ENCODE measurements at places on chromosomes 13 and 19. TPM values are rescaled to one million over a fixed set of nuclear protein-coding genes. Genes with fewer than 3 reads are reported as not detected.

DNA sequence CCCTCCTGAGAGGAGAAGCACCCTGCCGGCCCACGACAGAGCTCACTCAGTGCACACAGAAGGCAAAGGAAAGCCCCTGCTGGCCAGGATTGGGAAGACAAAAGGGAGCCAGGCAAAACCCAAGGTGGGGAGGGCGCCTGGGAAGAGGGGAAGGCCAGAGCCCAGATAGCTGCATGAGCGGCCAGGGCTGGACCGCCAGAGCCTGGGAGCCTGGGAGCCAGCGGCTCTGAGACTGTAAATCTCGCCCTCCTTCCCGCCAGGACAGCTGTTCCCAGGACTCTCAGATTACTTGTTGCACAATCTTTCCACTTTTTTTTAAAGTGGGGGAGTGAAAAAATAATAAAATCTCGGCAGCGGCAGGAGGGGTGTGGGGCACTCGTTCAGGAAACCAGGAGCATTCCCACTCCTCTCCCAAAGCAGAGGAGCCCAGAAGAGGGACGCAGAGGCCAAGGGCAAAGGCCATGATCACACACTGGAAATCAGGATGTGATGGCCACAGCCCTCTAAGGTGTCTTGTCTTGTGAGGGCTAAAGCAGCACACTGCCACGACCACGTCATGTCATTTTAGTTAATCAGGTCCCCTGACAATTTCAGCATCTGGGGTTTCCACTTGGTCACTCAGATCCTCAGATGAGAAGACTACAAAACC is 19.6 kb upstream of the EPHX3 start:
- no peak for DNase-seq
- no peaks in the 10 kb centered on the region for H3K27me3 ChIP-seq
- H3K36me3 ChIP-seq: peaks cover 84% of the 10 kb centered on the region
- no peak overlapping the region for H3K4me3 ChIP-seq

Gene FCER2
- 0.52 TPM for total RNA-seq

DNA sequence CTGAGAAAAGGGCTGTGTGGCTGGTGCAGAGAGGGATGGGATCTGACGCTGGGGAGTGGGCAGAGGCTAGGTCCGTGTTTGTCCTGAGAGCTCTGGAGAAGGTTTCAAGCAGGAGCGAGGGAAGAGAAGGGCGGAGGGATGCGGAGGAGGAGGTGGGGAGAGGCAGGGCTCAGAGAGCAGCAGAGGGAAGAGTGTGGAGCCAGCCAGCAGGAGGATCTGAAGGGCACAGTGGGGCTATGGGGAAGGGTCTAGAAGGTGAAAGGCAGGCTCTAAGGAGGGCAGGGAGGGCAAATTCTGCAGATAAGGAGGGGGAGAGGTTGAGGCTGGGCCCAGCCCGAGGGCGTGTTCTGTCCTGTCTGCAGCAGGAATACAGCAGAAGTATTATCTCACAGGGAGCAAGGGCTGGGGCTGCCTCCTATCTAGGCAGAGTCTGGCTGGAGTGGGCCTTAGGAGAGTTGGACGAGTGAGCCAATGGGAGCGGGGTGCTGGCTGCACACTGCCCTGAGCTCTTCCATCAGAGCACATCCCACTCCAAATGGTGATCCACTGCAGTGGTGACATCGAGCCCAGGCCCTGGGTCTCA is 6.1 kb downstream of the AP2A1 start:
- H3K36me3 ChIP-seq: no peaks in the 10 kb centered on the region
- DNase-seq: no peak
- H3K27ac ChIP-seq: no peak overlapping the region
- no peak overlapping the region for H3K4me3 ChIP-seq
- peaks cover 82% of the 10 kb centered on the region for H3K4me1 ChIP-seq

DNA sequence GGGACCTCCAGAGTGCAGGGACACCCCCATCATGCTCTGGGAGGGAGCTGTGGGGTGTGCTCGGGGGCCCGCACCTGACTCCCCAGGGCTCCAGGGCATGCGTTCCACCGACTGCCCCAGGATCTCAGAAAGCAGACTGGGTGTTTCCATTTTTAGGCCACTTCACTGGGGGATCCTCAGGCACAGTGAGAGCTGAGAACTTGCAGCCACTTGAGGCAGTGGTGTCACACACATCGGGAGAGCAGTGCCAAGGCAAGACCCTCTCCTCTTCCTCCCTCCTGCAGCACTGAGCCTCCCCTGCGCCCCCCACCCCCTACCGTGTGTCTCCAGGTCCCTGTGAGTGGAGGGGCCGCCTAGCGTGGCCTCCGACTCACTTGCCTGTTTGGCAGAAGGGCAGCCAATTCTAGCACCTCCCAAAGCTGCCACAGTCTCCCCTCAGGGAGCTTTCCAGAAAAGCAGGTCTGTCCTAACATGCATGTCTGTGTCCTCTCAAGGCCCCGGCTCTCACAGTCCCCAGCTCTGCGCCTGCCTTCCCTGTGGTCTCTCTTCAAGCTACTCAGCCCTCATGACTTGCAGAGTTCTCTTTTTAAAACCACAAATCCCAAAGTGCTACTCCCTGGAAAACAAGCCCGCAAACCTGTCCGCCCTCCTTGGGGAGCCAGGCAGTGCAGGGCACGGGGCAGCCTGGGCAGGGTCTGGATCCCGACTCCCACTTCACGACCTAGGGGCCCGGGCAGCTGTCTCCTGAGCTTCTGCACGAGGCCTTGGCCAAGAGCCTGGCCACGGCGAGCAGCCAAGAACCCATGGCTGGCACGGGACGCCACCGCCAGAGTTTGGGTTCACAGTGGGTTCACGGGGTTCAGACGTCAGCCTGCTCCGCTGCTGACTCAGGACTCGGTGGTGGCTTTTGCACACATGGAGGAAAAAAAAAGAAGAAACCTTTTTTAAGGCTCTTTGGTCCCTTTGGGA is 94.1 kb downstream of the STK24 start:
- peaks cover 42% of the 10 kb centered on the region for H3K4me1 ChIP-seq
- no peaks in the 10 kb centered on the region for H3K36me3 ChIP-seq
- H3K27ac ChIP-seq: no peak overlapping the region
- no peak for DNase-seq

Gene CRX
- not detected for total RNA-seq

DNA sequence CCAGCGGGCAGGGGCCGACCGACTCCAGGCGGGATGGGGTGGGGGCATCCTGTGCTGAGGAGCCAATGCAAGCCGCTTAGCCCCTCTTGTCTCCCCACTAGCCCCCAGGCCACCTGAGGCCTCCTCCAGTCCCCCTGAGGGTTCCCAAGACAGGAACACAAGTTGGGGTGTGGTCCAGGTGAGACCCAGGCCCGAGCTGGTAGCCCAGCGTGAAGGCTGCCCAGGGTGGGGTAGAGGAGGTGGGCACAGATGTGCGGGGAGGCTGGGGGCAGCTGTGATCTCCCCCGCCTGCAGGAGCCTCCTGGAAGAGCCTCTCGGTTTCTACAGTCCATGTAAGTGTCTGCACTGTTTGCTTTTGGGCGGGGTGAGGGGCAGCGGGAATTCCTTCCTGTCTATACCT is 10.4 kb downstream of the TLE6 start:
- H3K4me3 ChIP-seq: no peak overlapping the region
- peaks cover 3% of the 10 kb centered on the region for H3K27me3 ChIP-seq
- no peak for DNase-seq
- no peak overlapping the region for H3K27ac ChIP-seq
- peaks cover 5% of the 10 kb centered on the region for H3K4me1 ChIP-seq
- no peaks in the 10 kb centered on the region for H3K36me3 ChIP-seq

Gene OR7C1
- not detected for total RNA-seq

Gene UBE2L5
- total RNA-seq: not detected

Gene THSD8
- total RNA-seq: 2.2 TPM

GRCh38 chr19:40974633-40975037 is 16.4 kb upstream of the CYP2B6 start:
- DNase-seq: peak; percentile 71
- peaks cover 9% of the 10 kb centered on the region for H3K4me1 ChIP-seq
- H3K36me3 ChIP-seq: no peaks in the 10 kb centered on the region
- H3K27me3 ChIP-seq: no peaks in the 10 kb centered on the region
- H3K27ac ChIP-seq: no peak overlapping the region
- H3K4me3 ChIP-seq: no peak overlapping the region

DNA sequence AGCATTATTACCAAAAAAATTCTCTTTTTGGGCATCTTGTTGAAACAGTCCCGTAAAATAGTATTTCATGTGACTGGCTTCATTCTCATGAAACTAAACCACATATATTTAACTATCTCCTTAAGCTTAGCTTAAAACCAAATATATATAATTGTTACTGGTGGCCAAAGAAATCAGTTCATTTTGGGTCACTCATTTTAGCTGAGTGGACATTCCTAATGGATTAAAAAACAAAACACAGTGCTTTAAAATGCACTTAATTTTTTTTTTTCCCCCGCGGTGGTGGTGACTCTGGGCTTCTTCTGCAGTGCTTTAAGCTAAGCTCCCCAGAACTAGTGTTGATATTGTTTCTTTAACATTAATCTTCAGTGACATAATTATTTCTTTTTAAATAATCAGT is 540.1 kb downstream of the GPC6 start:
- no peaks in the 10 kb centered on the region for H3K36me3 ChIP-seq
- no peaks in the 10 kb centered on the region for H3K4me1 ChIP-seq
- H3K27ac ChIP-seq: no peak overlapping the region

DNA sequence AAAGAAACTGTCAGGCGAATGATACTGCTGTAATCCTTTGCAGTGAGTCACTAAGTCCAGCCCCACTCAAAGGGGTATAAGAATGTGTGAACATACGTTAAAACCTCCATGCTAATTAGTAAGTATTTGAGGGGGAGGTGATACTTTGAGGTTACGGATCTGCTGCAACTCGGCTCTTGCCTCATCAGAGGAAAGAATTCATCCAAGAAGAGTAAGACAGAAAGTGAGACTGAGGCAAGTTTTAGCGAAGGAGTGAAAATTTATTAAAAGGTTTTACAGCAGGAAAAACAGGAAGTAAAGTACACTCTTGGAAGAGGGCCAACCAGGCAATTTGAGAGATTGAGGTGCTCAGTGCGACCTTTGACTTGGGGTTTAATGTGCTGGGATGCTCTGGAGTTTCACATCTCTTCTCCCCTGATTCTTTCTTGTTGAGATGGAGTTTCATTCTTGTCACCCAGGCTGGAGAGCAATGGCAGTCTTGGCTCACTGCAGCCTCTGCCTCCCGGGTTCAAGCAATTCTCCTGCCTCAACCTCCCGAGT is 9.8 kb downstream of the CLEC4M start:
- no peaks in the 10 kb centered on the region for H3K4me1 ChIP-seq
- H3K27me3 ChIP-seq: peaks cover 3% of the 10 kb centered on the region
- no peak overlapping the region for H3K4me3 ChIP-seq
- peak; percentile 52 for DNase-seq
- H3K36me3 ChIP-seq: no peaks in the 10 kb centered on the region
- no peak overlapping the region for H3K27ac ChIP-seq

Gene PDE4C
- total RNA-seq: not detected

Gene GAPDHS
- not detected for total RNA-seq

Gene ZNF540
- total RNA-seq: 7.0 TPM

Gene ARHGAP45
- total RNA-seq: 560 TPM

DNA sequence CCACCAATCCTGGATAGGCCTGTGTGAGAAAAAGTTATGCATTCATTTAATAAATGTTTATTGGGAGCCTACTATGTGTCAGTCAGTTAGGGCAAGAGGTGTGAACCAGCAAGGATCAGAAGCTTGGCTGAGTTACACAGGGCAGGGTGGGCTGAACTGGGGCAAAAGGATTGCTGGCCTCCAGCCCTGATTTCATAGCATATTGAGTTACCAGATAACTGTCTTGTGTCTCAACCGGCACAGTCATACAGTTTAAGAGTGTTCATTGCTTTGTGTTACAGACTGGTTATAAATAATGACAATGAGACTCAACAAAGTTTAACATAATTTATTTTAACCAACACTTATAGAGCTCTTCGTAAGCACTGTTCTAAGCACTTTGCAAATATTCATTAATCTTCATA is 253.8 kb downstream of the DLEU7 start:
- DNase-seq: no peak
- H3K4me1 ChIP-seq: peaks cover 4% of the 10 kb centered on the region
- no peak overlapping the region for H3K27ac ChIP-seq
- H3K4me3 ChIP-seq: no peak overlapping the region

- no peaks in the 10 kb centered on the region for H3K4me1 ChIP-seq
- no peak for DNase-seq
- H3K36me3 ChIP-seq: no peaks in the 10 kb centered on the region
- no peak overlapping the region for H3K27ac ChIP-seq
- H3K4me3 ChIP-seq: no peak overlapping the region
- H3K27me3 ChIP-seq: no peaks in the 10 kb centered on the region
Measured at GRCh38 chr19:31448221-31448657, 99.0 kb upstream of the TSHZ3 start.

Gene SIGLEC6
- total RNA-seq: 0.25 TPM

DNA sequence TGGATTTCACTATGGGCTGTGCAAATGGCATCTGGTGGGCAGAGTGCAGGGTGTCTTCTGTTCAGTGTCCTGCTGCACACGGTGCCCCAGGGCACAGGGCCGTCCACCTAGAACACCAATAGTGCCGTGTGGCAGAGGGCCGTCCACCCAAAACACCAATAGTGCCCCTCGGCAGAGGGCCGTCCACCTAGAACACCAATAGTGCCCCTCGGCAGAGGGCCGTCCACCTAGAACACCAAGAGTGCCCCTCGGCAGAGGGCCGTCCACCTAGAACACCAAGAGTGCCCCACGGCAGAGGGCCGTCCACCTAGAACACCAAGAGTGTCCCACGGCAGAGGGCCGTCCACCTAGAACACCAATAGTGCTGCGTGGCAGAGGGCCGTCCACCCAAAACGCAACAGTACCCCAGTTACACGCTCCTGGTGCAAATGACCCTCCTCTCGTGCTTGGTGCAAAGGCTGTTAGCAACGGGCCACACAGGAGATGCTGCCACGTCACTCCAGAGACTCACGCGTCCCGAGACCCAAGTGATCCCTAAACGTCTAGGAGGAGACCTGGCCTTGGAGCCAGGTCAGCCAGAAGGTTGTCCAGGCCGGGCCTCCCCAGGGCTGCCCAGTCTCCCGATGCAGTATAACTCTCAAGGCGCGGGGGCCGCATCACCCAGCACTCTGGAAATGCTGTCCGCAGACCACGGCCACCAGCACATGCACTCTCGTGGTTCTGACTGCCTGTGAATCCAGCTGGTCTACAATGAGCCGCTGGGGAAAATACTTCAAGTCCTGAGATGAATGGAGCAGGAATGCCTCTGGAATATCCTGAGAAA is 51.5 kb downstream of the RASA3 start:
- H3K27ac ChIP-seq: no peak overlapping the region
- H3K36me3 ChIP-seq: peaks cover 26% of the 10 kb centered on the region
- H3K4me1 ChIP-seq: peaks cover 68% of the 10 kb centered on the region
- H3K4me3 ChIP-seq: no peak overlapping the region

DNA sequence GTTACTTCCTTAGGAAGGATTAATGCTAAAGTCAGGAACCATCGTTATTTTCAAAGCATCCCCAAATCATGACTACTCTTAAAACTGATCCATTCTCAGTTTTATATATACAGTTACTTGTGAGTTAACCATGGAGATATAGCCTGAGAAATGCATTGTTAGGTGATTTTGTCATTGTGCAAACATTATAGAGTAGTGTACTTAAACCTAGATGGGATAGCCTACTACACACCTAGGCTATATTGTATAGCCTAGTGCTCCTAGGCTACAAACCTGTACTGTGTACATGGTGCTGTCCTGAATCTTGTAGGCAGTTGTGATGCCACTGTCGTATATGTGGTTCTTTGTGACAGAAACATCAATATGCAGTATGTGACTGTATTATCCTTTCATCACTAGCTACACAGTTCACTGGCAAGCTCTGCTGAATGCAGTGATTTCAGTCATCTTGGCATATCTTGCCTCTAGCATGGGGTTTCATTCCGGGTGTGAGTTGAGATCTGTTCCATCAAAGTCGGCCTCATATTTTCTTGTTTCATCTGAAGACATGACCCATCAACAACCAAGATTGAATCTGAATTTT is 45.3 kb downstream of the CDK8 start:
- DNase-seq: no peak
- no peaks in the 10 kb centered on the region for H3K36me3 ChIP-seq
- no peaks in the 10 kb centered on the region for H3K4me1 ChIP-seq
- no peak overlapping the region for H3K4me3 ChIP-seq
- H3K27ac ChIP-seq: no peak overlapping the region

Measured in natural killer cell (primary cell).